ENCODE measurements at places on chromosomes 5 and 9.

GRCh38 chr5:1400211-1400855 lies 44.9 kb downstream of the SLC6A3 start:
- DNase-seq, result no peak

- DNase-seq, result no peak
Observed at GRCh38 chr5:82794876-82795275, 282.3 kb downstream of the TMEM167A start.

DNA sequence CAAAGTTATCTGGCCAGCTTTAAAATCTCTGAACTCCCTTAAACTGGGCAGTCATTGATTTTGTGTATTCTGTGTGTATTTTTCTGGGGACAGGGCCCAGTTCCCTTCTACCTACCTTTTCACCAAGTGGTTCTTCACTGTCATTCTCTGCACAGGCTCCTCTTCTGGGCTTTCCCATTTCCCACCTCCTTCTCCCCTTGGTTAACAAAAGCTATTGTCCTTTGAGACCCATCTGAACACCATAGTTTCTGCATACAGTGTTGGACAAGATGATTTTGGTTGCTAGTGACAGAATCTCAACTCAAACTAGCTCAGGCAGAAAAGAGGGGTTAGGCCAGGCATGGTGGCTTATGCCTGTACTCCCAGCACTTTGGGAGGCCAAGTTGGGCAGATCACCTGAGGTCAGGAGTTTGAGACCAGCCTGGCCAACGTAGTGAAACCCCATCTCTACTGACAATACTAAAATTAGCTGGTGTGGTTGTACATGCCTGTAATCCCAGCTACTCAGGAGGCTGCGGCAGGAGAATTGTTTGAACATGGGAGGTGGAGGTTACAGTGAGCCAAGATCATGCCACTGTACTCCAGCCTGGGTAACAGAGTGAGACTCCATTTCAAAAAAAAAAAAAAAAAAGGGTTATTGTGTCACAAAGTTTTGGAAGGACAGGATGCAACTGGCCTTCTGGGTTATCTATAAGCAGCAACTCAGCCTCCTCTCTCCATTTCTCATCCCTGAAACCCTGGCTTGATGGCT lies 31.0 kb upstream of the ANKRD34B start:
- no peak for DNase-seq

DNA sequence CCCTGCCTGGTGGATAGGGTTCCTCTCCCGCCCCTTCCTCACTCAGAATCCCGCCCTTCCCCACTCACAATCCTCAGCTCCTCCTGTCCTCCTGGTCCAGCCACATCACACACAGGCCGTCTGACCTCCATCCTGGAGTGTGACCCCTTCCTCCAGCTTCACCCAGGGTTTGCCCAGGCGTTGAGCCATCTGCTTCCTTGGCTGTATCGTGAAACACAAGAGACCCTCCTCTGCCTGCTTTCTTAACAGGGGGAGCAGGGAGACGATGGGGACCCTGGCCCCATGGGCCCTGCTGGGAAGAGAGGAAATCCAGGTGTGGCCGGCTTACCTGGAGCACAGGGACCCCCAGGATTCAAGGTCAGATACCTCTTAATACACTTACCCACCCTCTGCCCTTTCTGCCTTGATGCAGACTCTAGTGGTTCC lies 32.3 kb upstream of the ORM1 start:
- no peak for DNase-seq

DNA sequence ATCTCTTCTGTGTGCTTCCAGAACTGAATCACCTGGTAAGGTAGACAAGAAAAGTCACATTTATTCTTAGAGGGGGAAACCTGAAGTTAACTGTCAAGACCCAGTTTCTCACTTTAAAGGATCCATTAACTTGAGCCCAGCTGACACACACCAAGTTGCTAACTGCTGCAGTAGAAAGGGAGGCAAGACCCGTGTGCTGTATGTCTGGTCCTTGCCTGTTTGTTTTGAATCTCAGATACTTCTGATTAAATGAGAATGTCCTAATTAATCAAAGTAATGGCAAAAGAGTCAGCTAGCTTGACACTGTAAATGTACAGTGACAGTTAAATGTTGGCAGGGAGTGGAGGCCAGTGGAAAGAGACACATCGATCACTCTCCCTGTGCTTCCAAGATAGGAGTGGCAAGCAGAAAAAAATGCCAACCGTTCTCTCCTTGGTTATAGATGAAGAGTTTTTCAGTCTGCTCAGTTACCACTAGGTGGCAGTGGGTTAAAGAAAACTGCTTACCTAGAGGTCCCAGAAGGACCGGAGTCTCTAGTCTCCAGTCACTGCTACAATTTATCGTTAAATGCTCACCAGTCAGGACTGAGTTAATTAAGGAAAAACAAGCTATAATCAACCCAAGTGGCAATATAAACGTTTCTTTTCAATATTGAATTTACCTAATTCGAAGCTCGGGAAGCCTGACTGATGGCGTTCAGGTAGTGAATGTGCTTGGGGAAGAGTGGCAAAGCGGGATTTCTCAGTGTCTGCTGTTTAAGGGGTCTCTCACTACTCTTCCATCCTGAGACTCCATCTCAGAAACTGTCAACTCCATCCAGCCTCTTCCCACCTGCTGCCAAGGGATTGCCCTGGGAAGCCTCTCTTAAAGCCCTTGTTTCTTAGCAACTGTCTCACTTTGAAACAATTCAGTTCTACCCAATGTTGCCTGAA lies 18.4 kb downstream of the LSM11 start:
- DNase-seq, result no peak

DNA sequence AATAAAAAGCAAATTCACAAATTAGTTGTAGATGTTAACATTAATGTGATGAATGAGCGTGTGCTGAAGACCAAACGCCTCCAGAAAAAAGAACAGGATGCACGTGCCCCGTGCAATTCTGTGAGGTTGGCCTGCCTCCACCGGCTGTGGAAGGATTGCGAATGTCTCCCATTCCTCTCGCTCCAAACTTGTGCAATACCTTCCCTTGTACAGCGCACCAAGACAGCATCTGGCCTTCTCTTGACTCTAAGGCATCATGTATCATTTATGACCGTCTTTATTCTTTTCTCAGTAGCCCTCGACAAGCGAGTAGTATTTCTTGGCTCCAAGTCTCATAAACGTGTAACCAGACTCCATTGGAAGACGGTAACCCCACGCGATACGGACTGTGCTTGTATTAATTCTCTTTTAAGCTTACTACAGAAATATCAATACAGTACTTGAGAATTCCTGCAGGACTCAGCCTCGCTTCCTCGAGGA lies 1.5 kb upstream of the TESK1 start:
- DNase-seq, result no peak
